ENCODE measurements at places on chromosomes 7 and 10. TPM values are rescaled to one million over a fixed set of nuclear protein-coding genes. Genes with fewer than 3 reads are reported as not detected.

Gene ATOH7
- total RNA-seq = not detected

Gene DRGX
- not detected for total RNA-seq

Gene CD36
- total RNA-seq = 364 TPM

Gene TCAF2
- 27.3 TPM for total RNA-seq

Gene NODAL
- not detected for total RNA-seq
